ENCODE measurements at places on chromosomes 1 and 21.

DNA sequence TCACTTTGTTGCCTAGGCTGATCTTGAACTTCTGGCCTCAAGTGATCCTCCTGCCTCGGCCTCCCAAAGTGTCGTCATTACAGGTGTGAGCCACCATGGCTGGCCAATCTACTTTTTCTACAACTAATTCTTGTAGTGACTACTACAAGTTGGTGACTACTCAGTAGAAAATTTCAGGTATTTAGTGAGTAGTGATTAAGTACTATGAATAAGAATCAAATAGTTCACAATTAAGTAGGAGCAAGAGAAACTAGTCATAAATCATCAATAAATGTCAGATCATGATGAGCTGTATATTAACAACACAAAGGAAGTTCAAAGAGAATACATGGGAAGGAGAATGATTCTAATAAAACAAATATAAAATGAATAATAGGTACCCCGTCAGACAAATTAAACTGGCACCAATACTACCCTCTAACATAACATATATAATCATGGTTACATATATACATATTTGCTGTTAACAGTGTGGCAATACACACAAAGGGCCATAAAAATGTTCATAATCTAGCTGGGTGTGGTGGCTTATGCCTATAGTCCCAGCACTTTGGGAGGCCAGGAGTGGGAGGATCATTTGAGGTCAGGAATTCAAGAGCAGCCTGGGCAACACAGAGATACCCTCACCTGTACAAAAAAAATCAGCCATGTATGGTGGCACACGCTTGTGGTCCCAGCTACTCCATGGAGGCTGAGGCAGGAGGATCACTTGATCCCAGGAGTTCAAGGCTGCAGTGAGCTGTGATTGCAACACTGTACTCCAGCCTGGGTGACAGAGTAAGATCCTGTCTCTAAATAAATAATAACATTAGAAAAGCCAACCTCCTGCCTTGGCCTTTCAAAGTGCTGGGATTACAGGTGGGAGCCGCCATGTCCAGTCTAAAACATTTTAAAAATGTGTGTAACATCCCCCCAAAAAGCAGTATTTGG lies 19.1 kb downstream of the YY1AP1 start:
- no peak for DNase-seq

DNA sequence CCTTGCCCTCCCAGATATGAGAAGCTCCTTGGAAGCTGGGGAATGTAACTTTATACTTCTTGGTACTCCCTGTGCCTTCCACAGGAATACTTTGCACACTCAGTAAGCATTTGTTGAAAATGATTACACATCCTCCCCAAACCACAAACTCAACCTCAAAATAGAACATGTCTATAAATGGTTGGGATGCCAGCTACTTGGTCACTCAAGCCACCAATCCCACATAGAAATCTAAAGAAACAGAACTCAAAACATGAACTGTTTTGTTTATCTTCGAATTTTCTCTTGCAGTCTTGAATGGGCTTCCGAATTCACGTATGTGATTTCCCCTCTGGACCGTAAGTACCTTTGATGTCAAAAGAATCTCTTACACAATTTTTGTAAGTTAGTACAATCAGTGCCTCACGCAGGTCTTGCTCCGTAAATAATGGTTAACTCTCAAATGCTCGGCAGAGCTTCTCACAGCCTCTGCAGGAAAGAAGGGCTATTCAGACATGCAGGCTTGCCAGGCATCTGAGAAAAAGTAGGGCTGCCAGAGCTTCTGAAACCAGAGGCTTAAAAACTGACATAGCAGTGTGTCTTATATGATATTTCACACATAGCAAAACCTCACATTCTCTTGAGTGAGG lies 26.9 kb downstream of the SORT1 start:
- DNase-seq = peak; percentile 81

DNA sequence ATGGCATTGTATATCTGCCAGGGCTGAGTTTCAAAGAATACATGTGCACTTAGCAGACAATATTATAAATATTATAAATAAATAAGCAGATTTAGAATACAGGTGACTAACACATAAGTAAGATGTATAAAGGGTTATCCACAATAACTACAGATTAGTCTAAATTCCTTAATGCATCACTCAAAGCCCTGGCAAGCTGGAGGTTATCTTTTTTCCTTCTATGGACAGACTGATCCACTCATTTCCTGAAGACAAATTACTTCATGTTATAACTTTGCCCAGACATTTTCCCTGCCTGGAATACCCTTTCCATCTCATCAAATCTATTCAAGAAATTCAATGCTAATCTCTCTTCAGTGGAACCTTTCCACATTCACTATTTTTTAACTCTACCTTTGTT lies 38.8 kb downstream of the LUZP1 start:
- DNase-seq = no peak

GRCh38 chr1:201310986-201311355 lies 27.7 kb downstream of the PKP1 start:
- no peak for DNase-seq

DNA sequence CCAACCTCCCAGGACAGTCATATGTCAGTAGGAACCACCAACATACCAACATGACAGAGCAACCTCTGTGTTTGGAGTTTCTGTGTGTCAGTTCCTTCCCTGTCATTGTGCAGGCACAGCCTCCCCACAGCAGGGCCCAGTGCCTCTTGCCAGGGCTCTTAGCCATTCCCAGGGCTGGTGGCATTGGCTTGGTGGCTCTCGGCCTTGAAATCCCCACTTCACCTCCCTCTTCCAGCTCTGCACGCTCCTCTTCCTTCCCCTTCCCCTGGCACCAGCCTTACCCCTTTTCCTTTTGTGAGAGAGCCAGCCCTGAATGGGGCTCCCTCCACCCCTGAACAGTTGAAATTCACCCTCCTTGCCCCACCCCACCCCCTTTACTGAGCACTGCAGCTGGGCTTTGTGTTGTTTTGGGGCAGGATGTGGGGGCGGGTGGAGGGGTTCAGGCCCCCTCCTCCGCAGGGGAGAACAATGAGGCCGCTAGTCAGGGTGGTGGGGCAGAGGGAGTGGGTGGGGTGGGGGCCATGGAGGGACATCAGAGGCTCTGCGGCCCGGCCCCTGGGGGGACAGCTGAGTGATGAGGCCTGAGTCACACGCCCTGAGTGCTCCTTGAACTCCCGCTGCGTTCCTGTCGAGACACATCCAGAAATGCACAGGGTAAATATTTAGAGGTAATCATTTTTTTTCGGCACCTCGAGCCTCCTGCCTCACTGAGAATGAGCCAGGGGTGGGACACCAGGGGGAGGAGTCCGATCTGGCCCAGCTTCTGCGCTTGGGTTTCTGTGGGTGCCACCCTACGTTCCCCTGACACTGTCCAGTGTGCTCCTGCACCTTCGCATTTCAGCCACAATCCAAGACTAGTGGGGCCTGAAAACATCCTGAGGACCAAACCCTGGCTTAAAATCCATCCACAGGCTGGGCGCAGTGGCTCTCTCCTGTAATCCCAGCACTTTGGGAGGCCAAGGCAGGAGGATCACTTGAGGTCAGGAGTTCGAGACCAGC lies 28.6 kb downstream of the LGR6 start:
- DNase-seq = no peak

DNA sequence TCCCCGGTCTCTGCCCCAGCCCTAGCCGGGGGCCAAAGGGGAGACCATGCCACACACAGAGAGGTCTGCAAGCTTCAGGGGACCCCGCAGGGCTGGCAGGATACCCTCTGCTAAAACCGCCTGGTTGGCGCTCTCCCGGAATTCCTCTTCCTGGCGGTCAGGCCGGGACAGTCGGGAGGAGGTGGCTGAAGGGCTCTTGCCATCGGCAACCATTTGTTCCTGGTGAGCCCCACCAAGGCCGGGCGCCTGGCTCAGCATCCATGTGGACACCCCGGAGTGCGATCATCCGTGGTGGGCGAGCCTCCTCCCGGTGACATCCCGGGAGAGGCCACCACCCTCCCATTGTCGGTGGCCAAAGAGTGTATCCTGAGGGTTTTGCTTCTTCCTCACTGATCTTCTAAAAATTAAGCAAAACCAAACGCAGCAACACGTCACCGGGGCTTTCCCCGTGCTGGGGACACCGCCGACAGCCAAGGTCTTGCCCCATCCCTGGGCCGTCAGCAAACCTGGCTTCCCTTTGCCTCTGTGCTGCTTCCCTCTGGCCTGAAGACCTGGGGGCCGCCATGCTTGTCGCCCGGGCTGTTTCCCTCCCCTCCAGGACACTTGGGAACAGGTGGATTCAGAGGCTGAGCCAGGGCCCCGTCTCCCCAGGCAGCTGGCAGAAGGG lies 59.1 kb upstream of the TTC34 start:
- DNase-seq = no peak

GRCh38 chr1:29323636-29324035 lies 87.3 kb downstream of the PTPRU start:
- no peak for DNase-seq

- no peak for DNase-seq
Observed at GRCh38 chr21:26532208-26532607, 40.9 kb downstream of the CYYR1 start.

DNA sequence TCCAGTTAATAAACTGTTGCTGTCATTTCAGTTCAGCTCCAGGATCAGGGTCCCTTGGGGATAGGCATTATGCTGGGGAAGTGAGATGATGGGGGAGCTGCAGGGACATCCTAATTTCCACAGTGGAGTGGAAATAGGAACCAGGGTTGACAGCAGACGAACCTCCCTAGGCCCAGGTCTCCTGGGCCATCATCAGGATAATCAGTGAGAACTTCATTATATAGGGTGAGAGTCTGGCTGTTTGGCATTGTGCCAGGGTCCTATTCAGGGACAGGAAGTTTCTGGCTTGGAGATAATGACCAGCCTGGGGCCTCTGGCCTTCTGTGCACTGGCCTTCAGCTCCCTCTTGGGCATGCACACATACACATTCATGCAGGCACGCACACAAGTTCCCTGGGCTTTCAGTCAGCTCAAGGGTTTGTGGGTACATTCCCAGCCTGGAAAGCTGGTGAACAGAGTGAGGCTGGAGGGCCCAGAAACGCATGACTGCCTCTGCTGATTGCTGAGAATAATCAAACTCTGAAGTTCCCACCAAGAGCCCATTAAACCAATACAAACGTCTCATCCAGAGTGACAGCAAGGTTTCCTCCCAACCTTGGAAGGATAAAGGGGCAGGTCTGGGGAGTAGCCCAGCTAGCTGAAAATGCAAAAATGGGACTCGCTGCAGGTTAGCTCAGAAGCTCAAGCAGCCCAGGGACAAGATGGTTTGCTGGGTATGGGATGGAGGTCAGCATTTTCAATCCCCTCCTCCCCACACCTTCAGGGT lies 13.9 kb upstream of the LRIG2 start:
- no peak for DNase-seq

- DNase-seq = no peak
Observed at GRCh38 chr1:212867192-212867591, 9.1 kb downstream of the FLVCR1 start.

DNA sequence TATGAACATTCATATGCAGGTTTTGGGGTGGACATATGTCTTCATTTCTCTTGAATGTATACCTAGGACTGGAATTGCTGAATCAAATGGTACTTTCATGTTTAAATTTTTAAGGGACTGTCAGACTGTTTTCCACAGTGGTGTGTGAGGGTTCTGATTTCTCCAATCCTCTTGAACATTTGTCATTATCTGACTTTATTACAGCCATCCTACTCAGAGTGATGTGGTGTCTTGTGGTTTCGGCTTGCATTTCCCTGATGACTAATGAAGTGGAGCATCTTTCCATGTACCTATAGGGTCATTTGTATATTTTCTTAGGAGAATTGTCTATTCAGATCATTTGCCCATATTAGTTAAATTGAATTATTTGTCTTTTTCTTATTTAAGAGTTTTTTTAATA lies 35.4 kb upstream of the ZNF281 start:
- DNase-seq = no peak

- peak; percentile 45 for DNase-seq
Observed at GRCh38 chr1:88741413-88741812, 57.3 kb downstream of the PKN2 start.

DNA sequence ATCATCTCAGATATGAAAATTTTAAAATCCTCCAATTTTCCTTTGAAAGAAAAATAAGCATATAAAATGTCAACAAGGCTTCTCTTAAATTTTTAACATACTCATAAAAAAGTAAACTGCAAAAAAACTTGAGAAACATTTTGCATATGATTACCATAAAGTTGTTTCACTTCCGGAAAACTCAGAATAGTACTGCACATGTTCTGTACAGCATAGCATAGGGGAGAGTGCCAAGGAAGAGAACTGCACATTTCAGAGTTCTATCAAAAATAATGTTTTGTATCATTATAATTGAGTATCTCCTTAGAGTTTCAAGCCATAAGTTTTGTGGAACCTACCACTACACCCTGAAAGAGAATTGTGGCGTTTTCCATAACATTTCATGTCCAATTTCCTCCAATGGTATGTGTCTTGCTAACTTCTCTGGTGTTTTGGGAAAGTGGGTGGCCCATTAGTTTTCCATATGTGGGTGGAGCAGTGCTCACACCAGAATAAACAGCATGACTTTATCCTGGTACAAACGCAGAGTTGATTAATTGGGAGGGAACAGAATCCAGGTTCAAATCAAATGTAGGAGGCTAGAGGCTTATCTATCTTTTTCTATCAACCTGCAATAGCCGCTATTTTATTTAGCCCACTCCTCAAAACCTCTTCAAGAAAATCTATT lies 430.9 kb downstream of the LMO4 start:
- DNase-seq = no peak

GRCh38 chr1:103125219-103125618 lies 16.9 kb upstream of the COL11A1 start:
- DNase-seq = no peak

DNA sequence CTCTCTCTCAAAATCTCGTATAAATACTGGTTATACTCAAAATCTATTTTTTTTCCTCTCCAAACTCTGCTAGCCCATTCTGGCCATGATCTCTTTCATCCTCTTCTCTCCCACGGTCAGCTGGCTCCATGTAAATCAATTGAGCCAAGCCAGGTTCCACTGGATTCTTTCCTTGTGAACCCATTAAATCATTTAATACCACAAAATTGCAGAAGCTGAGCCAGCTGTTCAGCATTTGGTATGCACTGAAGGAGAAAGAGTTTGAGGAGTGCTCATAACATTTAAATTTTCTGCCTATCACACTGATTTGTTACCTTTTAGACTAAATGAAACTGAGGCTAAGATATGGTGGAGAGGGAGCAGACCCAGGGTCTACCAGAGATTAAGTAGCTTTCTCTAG lies 29.1 kb upstream of the TADA1 start:
- no peak for DNase-seq

DNA sequence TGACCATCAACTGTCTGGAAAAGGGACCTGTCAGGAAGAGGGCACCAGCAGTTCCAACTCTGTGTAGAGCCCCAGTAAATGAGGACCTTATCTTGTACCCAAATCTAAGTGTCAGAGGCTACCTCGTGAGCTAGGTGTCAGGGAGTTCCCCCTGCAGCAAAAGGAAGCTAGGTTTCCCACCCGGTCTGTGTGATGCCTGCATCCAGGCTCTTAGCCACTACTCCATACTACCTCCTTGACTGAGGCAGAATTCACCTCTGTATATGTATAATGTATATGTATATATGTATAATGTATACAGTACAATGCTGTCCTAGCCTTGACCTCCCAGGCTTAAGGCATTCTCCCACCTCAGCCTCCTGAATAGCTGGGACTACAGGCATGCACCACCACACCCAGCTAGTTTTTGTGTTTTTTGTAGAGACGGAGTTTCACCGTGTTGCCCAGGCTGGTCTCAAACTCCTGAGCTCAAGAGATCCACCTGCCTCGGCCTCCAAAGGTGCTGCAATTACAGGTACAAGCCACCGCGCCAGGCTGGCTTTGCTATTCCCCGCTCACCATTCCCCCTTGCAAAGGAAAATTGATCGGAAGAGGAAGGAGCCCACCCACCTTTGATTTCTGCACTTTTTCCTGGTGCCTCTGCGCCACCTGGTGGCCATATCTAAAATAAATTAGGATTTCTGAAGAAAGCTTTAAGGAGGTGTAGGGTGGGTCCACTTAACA lies 15.7 kb upstream of the LUZP1 start:
- DNase-seq = no peak

Data from stromal cell of bone marrow (primary cell).